ENCODE measurements at places on chromosomes 7 and 10.

- DNase-seq: no peak
Measured at GRCh38 chr10:77037735-77038403, 599.7 kb downstream of the KCNMA1 start.

DNA sequence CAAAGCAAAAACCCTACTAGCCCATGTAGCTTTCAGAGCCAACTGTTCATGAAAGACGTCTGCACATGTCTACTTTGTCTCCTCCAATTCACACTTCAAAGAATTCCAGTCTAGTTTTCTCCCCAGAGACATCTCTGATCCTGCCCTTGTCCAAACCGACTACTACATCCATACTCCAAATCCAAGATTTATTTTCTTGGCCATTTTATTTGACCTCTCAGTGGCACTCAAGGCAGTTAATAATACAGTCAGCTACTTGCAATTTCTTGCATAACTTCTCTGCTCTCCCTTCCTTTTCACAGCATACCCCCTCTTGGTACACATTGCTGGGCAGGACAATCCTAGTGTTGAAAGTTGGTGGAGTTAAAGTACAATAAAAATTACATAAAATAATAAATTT is 170.9 kb upstream of the INHBA start:
- no peak for DNase-seq

GRCh38 chr7:53070883-53071282 is 35.5 kb downstream of the POM121L12 start:
- no peak for DNase-seq

- DNase-seq: no peak
Measured at GRCh38 chr7:33487998-33488682, 358.8 kb downstream of the BBS9 start.

- no peak for DNase-seq
Measured at GRCh38 chr10:79179164-79179956, 110.6 kb downstream of the ZMIZ1 start.

DNA sequence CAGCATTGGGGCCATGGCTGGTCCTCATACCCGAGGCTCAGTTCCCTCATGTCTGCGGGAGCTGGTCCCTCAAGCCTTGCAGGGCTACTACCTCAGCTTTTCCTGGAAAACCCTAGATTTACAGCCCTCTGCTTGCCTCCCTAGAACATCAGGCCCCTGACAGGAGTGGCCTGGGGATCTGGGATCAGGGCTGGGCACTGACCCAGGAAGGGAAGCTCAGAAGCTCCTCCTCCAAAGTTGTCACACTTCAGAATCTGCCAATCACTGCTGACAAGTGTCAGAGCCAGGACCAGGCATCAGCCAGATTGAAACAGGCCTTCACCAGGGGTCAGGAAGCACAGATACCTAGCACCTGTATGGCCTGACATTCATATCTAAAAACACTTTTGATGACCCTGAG is 115.2 kb downstream of the GRID1 start:
- DNase-seq: no peak

DNA sequence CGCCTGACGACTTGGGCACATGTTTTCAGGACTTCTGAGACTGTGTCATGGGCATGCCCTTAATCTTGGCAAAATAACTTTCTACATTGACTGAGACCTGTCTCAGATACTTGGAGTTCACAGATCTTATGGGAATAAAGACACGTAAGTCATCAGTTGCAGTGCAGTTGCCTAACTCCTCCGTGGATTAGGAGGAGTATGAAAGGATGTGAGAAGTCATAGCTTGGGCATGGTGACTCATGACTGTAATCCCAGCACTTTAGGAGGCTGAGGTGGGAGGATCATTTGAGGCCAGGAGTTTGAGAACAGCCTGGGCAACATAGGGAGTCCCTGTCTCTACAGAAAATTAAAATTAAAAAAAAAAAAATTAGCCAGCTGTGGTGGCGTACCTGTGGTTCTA is 49.6 kb downstream of the EXOC6 start:
- no peak for DNase-seq

DNA sequence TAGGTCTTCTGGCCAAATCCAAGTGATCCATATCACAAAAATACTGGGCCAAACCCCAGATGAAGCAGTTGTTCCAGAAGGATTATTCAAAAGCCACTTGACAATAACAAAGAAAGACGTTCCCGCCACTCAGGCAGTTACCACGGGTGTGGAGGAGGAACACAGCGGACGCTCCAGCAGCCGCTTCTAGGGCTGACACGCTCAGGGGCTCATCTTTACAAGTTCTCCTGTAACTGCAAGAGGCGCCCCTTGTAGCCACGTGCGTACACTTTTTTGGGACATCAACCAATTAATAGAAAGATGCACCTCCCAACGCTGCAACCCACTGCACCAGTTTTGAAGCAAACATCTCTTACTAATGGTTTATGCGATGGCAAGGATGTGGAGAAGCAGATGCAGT is 159.4 kb downstream of the GRID1 start:
- DNase-seq: no peak

DNA sequence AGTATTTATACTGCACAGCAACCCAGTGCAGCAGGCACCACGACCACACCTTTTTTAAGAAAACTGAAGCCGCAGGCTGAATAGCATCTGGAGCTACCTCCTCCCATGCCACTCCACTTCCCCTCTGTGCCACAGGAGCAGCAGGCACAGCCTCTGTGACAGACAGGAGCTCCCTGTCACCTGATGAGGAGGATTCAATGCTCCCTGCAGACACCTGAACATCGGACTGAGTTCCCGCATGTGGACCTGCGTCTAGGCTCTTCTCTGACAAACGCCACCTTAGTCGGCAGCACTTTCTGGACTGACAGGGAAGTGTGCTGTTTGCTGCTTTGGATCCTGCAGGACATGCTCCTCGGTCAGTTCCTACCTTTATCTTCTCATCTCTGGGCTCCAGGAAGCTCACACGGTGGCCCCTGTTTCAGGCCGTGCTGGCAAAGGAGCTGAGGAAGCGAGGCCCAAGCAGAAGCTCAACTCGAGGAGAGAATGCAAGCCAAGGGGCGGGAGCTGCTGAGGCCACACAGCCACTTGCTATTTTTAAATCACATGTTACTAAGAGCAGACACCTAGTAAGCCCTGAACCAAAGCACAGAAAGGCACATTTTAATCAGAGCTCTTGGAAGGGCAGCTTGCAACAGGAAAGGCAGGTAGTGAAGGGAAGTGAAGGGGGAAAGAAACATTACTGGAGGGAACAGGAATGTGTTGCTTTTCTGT is 56.6 kb downstream of the VOPP1 start:
- no peak for DNase-seq

GRCh38 chr7:48148311-48148710 is 22.9 kb upstream of the ABCA13 start:
- no peak for DNase-seq

DNA sequence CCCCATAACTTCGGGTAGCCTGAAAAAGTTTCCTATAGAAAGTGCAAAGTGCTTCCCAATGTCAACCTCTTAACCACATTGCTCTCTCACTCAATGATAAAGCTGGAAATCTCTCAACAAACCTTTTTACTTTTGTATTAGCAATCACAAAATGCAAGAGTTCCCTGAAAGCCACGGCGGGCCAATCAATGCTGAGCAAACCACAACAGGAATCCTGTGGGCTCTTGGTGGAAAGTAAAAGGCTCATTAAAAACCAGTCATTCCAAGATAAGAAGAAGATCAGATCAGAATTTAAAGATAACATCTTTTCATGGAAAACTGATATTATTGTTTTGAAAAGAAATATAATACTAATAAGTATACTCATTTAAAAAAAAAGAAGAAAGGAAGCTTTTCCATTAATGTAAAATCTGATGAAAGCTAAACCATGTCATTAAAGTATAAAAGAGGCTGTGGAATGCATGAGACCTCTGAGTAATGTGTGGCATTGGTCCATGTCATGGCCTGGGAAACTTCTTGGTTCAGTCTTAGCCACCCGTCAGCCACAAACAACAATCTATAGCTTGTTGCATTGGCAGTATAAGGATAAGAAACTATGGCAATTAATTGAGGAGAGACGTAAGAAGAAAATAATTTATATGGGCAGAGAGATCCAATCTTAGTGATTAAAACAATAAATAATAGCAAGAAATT is 1066.1 kb upstream of the SORCS1 start:
- no peak for DNase-seq

DNA sequence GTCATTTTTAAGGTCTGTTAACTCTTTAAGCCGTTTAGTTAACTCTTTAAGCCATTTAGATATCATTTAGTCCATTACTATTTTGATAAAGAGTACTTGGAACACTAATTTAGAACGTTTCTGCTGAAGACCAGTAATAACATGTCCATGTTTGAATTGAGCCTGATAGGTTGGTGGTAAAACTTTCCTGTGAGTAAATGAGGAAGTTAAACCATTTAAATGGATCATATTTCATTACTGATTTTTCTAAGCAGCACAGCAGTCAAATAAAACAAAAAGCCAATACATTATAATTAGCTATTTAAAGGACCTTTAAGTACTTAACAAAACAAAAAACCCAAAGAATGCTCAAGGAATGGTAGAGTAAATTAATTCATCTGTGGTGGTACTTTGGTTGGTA is 29.4 kb downstream of the PHTF2 start:
- DNase-seq: no peak

DNA sequence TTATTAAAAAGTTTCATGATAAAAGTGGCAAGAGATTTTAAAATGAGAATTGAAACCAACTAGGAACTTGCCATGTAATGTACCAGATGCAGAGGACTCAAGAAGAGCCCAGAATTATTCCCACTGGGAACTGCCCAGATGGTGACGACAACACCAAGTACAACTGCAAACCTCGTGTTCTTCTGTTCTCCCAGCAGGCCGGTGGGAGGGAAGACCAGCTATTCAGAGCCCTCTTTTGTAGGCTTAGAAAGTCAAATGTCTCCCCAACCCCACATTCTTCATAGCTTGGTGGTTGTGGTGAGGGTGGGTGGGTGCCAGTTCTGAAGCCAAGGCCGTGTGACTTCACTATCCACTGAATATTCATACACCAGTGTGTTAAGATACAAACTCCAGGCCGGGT is 54.3 kb upstream of the ITGB1 start:
- no peak for DNase-seq

GRCh38 chr7:3916146-3916545 is 615.1 kb downstream of the SDK1 start:
- DNase-seq: no peak

GRCh38 chr7:26543951-26544350 is 252.3 kb downstream of the SNX10 start:
- no peak for DNase-seq

GRCh38 chr10:49299816-49300139 is 808 bp downstream of the C10orf71 start:
- no peak for DNase-seq

- no peak for DNase-seq
Measured at GRCh38 chr10:62912086-62912485, 95.9 kb upstream of the EGR2 start.

DNA sequence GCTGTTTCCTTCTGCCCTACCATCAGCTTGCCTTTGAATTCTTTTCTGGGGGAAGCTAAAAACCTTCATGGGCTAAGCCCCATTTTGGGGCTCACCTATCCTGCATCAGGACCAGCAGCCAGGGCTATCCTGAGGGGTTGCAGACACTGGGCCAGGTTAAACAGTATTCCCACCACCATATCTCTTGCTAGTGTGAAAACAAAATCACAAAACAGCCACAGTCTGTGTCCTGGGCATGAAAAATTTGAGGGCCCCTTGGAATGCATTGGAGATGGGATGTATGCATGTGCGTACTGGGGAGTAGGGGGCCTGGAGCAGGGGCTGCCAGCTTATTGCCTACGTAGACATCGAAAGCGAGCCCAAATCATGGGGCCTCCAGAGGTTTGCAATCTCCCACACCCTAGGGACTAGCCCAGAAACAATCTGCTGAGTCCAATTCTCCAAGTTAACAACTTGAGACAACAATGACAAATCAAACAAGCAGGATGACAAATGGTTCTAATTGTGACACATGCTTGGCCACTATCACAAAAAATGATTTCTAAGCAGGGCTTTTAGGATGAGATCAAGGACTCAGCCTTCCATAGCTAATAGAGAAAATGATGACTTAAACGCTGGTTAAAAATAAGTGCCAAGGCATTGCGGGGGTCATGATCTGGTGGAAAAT is 557.1 kb downstream of the KCNMA1 start:
- no peak for DNase-seq

DNA sequence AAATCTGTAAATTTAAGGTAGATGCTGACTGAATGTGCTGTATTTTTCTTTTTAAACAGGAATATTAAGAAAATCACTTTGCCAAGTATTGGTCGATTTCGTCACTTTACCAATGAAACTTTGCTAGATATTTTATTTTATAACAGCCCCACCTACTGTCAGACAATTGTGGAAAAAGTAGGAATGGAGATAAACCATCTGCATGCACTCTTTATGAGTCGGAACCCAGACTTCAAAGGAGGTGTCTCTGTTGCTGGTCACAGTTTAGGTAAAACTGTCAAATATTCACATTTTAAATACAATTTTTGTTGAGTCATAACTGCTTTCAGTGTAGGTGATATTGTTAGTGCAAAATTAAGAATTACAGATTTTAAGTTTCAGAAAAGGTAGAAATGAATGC is 25.2 kb downstream of the SEC23IP start:
- no peak for DNase-seq

- DNase-seq: no peak
Measured at GRCh38 chr7:94556028-94556427, 46.4 kb downstream of the CASD1 start.

DNA sequence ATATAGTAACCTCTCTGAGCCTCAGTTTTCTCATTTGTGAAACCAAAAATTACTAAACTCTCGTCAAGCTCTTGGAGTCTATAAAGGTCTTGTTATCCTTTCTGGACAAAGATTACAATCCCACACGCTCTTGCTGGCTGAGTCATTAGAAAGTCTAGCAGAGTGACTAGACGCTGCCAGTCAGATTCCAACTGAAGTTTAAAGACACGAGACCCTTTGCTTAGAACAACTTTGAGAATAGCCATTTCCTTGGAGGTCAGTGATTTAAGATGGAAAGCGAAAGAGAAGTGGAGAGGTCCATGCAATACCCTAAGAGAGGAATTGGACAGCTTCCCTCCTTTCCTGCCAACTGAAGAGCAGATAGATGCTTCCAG is 119.5 kb downstream of the APBB1IP start:
- no peak for DNase-seq

- no peak for DNase-seq
Measured at GRCh38 chr7:106119719-106120118, 7.6 kb upstream of the SYPL1 start.

GRCh38 chr7:135074096-135074495 is 73.8 kb upstream of the TMEM140 start:
- DNase-seq: no peak

DNA sequence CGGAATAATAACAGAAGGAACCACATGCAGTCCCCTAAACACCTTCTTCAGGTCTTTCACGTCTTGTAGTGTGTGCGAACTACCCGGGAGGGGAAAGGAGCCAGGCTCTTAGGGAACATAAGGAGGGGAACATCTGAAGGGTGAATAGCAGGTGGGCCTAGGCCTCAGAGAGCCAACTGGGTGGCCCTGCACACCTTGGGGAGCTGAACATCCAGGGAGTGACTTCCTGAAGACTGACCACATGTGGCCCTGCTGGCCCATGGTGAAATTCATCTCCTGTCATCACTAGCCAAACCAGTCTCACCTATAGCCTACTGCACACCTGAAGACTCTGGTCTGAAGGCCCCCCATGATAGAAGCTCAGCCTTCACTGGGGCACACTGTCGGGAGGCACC is 5.6 kb downstream of the CALML3 start:
- no peak for DNase-seq

- DNase-seq: no peak
Measured at GRCh38 chr10:33365301-33365700, 30.8 kb upstream of the NRP1 start.

GRCh38 chr7:685540-685939 is 41.0 kb upstream of the DNAAF5 start:
- no peak for DNase-seq

- DNase-seq: no peak
Measured at GRCh38 chr7:6615723-6616555, 529 bp downstream of the ZNF853 start.

Data from stimulated activated CD4-positive, alpha-beta T cell treated with anti-CD3 and anti-CD28 coated beads, Interleukin-12 subunit alpha, Interleukin-12 subunit beta, amount 100 ng/mL, for 48 hours (primary cell).